GM12891 (cell line): ENCODE measurements at places on chromosomes 16 and 17.

- DNase-seq: no peak
Observed at GRCh38 chr16:28900601-28901000, 22.3 kb downstream of the ATP2A1 start.

- no peak for DNase-seq
Observed at GRCh38 chr17:49942947-49943346, 26.0 kb upstream of the DLX4 start.

GRCh38 chr17:48333034-48333530, 96.9 kb downstream of the SKAP1 start:
- DNase-seq: no peak

DNA sequence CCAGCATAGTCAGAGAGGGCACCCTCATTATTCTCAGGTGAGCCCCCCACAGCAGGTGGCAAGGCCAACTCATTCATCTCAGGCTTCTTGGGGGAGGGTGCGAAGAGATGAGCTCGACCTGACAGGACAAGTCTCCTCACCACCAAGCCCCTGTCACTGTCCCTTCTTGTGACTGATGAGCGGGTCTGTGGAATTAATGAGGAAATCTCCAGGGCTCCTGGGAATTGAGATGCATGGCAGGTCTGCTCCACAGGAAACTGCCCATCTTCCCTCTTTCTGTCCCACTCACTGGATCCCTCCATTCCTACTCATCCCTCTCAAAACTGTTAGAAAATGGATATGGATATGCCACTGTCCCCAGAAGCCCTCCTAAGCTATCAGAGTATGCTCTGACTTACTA, 32.5 kb upstream of the CES5A start:
- DNase-seq: no peak

DNA sequence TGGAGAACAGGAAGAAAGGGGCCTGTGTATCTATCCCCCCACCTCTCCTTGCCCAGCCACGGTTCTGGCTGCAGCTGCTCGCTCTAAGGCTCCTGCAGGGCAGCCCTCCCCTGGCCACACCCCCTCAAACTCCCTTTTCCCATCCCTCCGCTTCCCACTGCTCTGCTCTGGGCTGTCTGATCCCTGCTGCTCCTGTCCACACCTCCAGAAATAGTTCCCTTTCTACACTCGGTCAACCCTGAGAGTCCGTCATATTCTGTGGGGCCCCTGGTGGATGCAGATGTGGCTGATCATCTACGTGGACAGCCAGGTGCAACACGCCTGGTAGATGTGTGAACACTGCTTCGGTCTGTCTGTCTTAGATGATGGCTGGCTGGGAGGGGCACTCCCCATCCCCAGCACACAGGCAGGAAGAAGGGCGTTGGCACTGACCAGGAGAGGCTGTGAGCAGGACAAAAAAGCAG, 19.3 kb upstream of the KRT19 start:
- no peak for DNase-seq

DNA sequence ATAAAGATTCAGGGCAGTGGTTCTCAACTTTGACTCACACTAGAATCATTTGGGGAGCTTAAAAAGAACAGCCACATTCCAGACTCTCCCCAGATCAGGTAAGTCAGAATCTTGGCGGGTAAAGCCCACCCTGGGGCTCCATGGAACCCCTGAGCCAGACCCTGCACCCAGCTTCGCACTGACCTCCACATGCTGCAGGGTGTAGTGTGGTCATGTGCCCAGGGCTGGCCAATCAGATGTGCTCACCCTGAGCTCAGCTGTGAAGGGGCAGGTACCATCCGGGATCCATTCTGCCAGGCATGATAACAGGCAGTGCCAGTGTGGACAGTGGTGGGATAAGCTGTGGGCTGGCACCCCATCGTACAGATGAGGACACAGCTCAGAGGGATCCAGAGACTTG, 28.1 kb upstream of the MED9 start:
- no peak for DNase-seq

DNA sequence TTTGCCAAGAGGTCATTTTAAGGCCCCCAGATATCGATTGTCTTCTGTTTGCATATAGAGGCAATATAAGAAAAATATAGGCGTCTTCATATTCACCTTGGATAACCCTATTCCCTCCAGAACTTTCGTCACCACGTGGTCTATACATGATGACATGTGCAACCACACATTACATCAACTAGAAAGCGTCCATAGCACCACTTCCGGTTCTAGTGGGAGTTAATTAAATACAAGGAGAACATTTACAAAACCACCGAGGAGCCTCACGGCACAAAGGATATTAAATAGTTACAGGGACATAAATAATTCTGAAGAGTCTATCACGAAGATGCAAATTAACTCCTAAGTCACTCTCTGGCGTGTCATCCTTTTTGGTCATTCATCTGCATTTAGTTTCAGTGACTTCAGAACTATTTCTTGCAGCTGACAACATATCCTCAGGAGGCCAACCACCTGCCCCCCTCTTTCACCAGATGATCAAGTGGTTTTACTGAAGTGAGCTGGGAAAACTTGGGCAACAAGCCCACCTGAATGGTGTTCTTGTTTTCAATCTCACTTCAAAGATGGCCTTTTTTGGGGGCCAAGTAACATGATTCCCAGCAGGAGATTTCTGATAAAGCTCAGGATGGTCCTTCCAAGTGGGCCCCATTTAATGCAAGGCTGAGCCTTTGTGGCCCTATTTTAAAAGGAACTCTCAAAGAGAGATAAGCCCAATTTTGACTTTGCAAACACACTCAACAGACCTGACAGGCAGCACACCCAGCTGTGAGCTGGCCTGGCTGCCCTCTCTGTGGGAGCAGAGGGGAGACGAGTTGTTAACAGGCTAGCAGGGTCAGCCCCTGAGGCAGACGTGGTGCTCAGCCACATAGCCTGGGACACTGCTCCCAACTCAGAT, 15.3 kb downstream of the CMTM3 start:
- no peak for DNase-seq
